ENCODE measurements at places on chromosomes 3 and 15. TPM values are rescaled to one million over a fixed set of nuclear protein-coding genes. Genes with fewer than 3 reads are reported as not detected.

Gene DNAJA4
- not detected for total RNA-seq

Gene FANCD2OS
- not detected for total RNA-seq

Gene CHRNA7
- total RNA-seq = 0.63 TPM

DNA sequence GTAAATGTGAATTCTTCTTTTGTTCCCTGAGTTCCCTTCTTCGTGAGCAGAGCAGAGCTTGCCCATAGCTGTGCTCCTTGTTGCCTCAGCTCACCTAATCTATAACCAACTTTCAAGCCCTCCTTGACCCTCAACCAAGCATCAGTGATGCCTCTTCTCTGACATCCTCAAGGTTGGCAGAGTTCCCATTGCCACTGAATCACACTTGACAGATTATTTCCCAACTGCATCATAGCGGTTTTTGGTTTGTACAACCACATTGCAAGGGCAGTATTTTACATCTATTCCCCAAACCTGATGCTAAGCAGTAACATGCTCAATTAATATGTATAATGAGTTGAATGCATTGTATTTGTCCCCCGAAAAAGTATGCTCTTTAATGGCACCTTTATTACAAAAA, 133.0 kb upstream of the SNTN start:
- DNase-seq = peak; percentile 12

DNA sequence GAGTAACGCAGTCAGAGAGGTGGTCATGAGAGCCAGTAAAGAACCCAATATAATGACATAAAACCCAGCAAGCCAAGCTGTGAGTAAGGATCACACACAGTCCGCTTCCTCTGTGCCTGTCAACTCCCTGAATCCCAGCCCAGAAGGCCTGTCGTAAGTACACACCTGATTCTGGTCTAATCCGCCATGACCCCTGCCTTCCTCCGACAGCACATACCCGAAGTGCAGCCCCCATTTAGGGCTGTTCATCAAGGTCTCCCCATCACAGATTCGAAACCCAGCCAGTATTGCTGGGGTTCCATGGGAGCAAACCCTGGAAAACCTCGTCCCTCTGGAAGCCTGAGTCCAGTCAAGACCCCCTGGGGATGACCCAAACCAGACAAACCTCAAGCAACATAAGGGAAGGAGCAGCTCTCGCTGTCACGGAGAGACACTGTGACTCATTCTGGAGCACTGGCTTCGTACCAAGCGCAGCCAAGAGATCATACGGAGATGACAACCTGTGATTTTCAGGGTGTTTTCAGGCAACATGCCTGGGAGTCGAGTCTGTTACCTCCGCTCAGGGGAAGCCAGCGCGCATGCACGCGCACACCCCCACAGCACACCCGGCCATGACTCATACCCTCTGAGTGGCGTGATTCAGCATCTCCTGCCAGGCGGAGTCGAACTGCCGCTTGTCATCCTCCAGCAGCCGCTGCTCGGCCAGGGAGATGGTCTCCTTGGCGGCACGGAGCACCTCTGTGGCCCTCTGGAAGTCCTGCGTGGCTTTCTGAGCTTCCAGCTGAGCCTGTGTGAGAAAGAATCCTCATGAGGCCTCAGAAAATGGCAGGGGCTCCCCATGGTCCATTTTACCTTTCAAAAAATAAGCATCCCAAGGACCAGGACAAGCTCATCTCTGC, 63.0 kb downstream of the SH3BP5 start:
- peak; percentile 94 for DNase-seq

- no peak for DNase-seq
Measured at GRCh38 chr3:46853441-46854415, 9.5 kb downstream of the MYL3 start.

DNA sequence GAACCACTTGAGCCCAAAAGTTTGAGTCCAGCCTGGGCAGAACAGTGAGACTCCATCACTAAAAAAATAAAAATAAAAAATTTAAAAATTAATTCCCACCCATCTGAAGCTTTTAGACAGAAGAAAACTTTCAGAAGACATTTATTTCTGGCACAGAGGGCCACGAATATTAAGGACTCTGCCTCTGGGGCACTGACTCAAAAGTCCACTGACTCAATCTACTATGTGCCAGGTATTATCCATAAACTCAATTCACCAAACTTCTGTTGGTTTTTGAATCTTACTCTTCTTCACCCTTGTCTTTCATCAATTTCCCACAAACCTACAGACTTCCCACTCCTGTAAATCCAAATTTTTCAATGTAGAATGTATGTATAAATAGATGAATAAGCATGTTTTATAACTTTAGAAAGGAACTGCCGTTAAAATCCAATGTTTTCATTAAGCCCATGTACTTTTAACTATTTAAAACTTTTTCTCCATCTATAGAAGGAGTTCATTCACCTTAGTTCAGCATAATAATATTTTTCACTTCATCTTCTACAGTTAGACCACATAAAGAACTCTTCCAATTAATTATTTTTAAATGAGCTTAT, 19.9 kb downstream of the ATP13A3 start:
- DNase-seq = no peak

DNA sequence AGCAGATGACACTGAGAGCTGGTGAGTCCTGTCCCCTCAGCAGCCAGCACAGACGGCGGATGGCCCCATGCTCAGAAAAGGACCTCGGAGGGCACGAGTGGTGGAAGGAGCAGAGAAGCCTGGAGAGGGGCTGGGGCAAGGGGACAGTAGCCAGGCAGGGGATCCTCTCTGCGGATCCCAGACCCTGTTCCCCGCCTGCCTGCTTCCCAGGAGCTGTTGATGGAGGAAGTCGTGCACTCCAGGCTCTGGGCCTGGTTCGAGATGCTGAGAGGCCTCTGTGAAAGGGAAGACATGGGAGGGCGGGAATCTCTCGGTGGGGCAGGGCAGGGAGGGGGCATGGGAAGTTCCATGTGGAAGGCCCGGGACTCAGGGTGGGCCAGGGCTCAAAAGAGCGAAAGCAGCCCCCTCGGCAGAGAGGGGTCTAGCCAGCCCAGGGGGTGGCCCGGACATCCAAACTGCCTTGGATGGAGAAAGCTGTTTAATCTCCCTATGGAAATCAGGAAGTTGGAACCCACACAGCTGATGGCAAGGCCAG, 47.9 kb upstream of the MAGEF1 start:
- no peak for DNase-seq

DNA sequence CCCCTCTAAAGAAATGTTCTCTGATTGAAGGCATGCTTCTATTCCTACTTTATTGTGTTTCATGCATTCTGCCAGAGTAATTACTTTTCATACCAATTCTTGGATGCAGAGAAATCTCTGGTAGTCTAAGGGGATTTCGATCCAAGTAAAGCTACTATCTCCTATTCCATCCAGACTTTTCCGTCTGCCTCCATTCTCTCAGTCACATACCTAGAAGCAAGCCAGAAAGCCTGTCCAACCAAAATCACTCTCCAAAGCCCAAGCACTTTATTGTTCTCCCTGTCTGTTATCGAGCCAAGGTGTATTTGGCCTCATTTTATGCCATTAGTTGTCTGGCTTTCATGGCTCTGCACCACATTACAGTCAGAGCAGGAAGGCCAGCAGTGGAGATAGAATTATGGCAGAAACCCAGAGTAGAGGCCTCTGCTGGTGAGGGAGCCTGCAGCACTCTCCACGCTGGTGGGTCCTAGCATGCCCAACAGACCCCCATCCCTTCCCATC, 95.9 kb downstream of the SLC49A4 start:
- DNase-seq = no peak

DNA sequence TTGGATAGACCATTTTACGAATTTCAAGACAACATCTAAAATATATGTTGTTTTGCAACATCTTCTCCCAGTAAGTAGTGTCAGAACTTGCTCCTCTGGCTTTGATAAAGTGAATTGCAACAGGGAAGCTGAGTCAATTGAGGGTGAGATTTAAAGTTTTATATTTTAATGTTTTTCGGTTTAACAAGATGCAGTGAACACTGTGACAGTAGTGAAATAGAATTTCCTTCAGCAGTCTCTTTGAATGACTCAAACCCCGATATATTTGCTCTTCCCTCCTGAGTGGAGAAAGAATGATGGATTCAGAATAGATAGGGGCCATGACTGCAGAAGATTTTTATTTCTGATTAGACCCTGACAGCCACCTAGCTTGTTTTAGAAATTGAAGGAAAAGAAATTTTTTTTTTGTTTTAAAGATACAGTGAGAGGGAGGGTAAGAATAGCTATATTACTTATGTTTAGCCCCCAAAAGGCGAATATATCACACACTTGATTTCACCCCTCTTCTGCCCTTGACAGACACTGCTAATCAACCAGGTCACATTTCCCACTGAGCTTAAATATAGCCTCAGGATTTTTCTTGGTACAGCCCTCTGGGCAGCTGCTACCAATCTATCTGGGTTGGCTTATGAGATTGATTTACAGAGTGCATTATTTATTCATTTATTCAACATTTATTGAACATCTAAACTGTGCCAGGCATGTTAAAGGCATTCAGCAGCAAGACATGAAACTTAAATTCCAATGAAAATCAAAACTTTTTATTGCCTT, 183.3 kb upstream of the ADAMTS9 start:
- no peak for DNase-seq

DNA sequence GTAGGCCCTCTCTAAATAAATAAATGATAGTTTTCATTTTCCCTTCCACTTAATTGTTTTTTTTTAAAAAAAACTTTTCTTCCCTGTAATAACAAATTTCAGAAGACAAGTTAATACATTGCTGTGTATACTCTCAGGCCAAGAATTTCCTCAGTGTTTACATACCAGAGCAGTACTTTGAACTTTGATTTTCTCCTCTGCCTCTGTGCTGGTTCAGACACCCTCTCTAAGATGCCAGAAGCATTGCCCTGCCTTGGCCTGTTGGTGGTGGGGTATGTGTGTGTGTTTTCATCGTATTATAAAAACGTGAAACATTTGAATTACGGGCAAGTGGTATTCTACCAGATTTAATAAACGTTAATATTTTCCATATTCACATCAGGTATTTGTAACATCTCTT, 70.1 kb downstream of the SMAD3 start:
- no peak for DNase-seq

DNA sequence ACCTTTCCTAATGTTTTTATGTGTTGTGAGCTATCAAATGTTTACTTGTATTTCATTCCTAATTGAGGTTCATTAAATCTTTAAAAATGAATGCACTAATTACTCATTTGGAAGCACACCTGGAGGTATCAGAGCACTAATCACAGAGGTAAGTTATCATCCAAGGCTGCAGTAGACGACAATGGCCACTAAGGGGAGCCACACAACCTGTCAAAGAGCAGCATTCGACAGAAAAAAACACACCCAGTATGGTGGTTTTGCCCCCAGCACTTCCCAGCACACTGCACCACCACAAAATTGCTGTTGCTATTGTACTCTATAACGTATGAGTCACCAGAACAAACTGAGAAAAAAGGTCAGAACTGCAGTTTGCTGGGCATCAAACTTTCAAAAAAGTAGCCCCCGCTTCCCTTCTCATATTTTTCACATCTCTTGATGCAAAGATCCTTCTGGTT, 205.9 kb upstream of the IGF1R start:
- peak; percentile 87 for DNase-seq

- peak; percentile 86 for DNase-seq
Measured at GRCh38 chr3:61664105-61664482, 102.7 kb downstream of the PTPRG start.

- DNase-seq = no peak
Measured at GRCh38 chr3:17802950-17803349, 60.5 kb upstream of the TBC1D5 start.

GRCh38 chr3:139261754-139262586, 81.8 kb upstream of the MRPS22 start:
- DNase-seq = no peak

DNA sequence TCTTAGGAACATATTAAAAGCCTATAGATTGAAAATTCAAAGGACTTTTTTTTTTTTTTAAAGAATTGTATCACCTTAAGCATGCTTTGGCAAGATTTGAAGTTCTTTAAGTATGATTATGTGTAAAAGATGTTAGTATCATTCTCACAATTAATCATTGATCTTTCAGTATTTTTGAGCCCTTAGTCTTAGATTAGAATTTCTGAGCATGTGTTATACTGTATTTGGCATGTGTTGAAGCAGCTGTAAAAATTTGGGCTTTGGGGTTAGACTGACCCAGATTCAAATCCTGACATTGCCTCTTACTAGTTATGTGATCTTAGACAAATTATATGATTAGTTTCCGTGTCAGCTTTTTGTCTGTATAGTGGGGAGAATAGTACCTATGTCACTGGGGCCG, 6.3 kb downstream of the OXSR1 start:
- no peak for DNase-seq

DNA sequence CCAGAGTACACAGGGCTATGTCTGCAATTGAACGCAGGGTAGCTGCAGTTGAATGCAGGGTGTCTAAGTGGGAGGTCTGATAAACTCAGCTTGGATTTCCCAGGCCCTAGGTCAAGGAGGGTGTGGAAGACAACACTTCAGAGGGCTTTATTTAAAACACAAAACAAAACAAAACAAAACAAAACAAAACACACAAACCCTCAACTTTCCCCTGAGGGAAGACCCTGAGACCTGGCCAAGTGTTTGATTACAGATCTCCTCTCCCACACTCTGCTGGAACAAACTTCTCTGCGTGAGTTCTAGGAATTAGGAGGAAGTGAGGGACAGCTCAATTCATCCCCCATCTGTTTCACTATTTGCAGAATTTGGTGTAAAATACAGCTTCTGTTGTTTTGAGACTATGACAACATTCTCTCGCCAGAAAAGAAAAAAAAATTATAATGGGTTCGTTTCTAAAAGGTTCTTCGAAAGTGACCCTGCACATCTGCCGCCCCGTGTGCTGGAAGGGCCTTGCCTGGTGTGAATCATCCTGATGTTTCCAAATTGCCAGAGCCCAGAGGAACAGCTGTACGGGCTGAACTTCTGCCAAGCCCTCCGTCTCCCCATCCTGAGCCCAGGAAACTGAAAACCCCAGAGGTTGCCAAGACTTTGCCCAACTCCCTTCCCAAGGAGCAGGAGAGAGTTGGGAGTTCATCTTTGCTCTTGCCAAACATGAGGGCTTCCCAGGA, 73.3 kb upstream of the RAD18 start:
- DNase-seq = peak; percentile 79

DNA sequence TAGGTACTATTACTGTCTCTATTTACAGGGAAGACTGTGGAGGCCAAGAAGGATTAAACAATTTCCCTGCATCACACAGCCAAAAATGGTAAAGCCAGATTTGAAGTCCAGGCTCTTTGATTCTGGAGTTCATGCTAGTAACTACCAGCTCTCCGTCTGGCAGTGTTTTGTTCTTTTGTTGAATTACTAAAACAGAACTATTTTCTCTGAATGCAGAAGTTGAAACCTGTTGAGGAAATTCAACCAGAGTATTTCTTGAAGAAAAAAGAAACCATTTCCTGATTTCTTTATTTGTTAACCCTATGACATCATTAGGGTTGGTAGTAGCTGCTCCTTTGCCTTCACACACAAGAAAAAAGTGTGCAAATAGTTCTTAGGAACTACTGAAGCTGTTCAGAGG, 34.3 kb downstream of the CRTC3 start:
- no peak for DNase-seq

Data from LHCN-M2 (cell line).